ENCODE measurements at places on chromosomes 11 and 22.
A peak's percentile ranks its signal among the peaks of the same experiment; 100 is the strongest.

DNA sequence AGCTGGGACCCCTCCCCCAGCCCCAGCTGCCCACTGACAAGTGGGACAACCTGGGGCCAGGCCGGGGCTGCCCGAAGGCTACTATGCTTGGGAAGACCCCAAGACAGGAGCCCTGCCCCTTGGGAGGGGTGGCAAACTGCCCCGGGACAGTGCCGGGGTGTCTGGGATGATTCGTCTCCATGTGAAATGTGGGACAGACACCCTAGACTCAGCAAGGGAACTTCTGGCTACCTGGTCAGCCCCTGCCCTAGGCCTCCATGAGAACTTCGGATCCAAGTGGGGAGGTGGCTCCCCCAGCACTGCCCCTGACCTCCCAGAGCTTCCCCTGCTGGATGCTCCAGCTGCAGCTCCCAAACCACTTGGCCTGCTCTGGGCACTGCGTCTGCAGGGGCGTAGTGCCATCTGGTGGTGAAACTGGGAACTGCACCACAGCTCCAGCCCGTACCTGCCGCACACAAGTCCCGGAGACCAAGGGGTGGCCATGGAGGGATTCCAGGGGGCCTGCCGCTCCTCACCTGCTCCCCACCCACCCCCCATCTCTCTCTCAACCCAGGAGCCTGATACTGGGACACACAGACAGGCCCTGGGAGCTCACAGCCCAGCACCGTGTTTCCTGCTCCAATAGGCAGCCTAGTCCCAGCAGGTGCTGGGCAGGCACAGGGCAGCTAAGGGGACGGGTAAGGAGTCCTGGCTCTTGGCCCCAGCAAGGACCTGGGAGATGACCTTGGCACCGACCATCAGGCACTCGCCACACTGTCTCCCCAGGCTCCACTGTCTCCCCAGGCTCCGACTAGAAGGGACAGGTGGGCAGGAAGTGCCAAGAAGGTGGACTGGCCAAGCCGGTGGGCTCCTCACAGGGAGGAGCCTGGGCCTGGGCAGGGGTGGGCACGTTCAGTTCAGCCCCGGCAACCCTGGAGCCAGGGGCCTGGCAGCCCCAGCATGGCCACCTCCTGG lies 194.1 kb downstream of the IGLL1 start:
- ATAC-seq = peak; percentile 75

GRCh38 chr11:72238040-72238450 lies 5.9 kb downstream of the PHOX2A start:
- peak; percentile 53 for ATAC-seq

- ATAC-seq = no peak
Observed at GRCh38 chr11:7275133-7275532, 23.4 kb downstream of the SYT9 start.

DNA sequence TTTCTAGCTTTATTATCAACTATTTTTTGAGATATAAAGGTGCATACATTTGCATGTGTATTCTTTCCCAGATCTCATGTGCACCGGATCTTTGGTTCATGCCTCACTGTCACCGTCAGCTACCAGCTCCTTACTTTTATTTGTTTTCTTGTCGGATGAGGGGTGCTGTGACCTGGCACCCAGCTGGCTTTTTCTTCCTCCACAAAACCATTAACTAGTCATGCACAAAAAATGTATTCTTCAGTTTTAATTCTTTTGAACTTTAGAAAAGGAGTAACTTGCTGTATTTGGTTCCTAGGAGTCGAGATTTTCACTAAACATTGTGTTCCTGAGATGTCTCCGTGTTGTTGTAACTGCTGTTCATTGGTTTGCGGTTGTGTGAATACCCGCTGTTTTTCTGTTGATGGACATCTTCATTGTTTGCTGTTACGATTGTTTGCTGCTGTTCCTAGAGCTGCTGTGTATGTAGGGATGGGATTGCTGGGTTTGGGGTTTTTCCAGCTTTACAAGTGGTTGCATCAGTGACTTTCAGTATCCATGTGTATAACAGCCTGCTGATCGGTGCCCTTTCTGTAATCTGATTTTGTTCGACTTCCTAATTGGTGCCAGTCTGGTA lies 39.4 kb downstream of the MOV10L1 start:
- ATAC-seq = no peak

DNA sequence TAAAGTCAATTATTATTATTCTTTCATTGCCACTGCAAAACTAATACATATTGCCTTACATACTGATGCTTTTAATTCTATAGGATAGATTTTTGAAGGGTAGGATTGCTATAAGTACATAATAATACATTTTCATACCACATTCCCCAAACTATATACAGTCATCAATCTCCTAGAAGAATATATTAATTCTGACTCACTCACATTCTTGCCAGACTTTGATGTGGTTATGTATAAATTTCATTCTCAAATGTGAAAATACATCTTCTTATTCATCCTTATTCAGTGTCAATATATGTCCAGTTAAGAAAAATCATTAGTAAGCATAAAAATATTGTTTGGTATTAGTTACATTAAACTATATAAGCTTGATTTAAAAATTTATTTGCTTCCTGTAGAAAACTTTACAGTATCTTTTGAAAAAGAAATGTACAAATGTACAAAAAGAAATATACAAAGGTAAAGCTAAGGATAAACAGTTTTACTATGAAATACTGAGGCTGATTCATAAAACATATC lies 458.8 kb upstream of the CNTN5 start:
- no peak for ATAC-seq

GRCh38 chr22:36465232-36466021 lies 16.0 kb downstream of the TXN2 start:
- ATAC-seq = peak; percentile 77

DNA sequence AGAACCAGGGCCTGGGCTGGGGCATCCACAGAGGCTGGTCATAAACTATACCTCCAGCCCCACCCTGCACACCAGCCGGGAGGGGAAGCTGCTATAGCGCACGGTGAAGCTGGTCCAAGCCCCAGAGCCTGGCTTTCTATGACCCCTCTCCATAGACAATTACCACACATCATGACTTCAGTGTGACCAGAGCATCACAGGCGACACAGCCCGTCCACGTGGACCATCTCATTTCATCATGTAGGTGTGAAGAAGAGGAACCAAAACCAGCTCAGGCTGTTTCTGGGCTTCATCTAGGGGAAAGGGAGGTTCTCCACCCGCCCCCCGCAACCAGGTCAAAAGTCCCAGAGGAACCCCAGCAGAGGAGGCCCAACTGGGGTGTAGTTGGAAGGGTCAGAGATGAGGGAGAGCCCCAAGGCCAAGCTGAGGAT lies 3.0 kb downstream of the CXCR5 start:
- no peak for ATAC-seq

DNA sequence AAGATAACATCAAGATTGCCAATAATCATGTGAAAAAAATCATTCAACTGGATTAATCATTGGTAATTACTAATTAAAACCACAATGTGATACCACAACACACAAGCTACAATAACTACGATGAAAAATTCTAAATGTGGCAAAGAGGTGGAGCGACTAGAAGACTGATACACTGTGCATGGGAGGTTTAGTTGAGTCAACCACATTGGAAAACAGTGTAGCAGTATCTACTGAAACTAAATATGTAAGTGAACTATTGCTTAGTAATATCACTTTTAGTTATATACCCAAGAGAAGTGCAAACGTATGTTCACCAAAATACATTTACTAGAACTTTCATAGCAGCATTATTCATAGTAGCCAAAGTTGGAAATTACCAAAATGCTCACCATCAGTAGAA lies 359.9 kb downstream of the ETS1 start:
- ATAC-seq = no peak

GRCh38 chr11:3837793-3838192 lies 3.0 kb downstream of the RHOG start:
- ATAC-seq = no peak

DNA sequence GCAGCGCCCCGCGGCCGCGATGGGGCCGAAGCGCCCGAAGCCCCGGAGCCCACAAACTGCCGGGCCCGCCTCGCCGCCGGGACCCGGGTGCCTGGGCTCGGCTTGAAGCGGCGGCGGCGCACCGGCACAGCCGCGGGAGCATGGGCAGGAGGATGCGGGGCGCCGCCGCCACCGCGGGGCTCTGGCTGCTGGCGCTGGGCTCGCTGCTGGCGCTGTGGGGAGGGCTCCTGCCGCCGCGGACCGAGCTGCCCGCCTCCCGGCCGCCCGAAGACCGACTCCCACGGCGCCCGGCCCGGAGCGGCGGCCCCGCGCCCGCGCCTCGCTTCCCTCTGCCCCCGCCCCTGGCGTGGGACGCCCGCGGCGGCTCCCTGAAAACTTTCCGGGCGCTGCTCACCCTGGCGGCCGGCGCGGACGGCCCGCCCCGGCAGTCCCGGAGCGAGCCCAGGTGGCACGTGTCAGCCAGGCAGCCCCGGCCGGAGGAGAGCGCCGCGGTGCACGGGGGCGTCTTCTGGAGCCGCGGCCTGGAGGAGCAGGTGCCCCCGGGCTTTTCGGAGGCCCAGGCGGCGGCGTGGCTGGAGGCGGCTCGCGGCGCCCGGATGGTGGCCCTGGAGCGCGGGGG lies 346 bp downstream of the FJX1 start:
- peak; percentile 35 for ATAC-seq
